ENCODE measurements at places on chromosomes 7 and 10.

DNA sequence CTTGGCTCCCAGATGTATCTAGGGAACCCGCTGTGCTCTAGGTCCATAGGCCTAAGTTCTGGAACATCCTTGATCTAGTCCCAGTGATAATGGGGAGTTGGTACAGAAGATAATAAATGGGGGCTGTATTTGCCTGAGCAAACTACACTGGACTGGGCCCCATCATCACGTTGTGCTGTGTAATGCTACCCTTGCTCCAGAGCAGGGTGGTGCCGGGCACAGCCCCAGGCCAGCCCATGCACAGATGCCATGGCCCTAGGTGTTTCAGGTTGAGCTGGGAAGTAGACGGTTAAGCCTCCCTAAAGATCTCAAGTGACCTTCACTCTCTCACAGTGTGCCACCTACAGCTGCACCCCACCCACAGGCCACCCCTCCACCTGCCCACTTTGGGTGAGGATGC lies 53.2 kb downstream of the STRA8 start:
- no peak for DNase-seq

GRCh38 chr10:86449926-86450558 lies 71.5 kb downstream of the WAPL start:
- DNase-seq, result no peak

DNA sequence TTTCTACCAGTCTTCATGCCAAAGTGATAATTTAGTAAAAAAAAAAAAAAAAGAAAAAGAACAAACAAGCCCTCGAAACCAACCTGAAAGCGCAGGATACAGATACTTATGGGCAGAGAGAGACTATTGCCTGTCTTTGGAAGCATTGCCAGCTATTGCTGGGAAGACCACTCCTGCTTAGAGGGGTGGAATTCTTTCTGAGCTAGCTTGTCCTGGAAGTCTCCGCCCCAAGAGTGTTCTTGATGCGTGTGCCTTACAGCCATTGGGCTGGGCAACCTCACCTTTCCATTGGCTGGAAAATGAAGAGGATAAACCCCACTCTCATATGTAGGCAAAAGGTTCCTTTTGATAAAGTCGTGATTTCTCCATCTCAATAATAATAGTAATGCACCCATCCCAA lies 19.9 kb upstream of the INSYN2A start:
- no peak for DNase-seq

GRCh38 chr7:122273117-122273516 lies 31.4 kb downstream of the FEZF1 start:
- DNase-seq, result no peak

GRCh38 chr7:3879355-3880075 lies 578.5 kb downstream of the SDK1 start:
- no peak for DNase-seq

Measured in neural crest cell (in vitro differentiated cells).